ENCODE measurements at places on chromosomes 7 and 10.

- no peak for DNase-seq
Measured at GRCh38 chr10:123774132-123774742, 108.1 kb downstream of the GPR26 start.

- DNase-seq: no peak
Measured at GRCh38 chr7:158804335-158804734, 25.0 kb downstream of the ESYT2 start.

DNA sequence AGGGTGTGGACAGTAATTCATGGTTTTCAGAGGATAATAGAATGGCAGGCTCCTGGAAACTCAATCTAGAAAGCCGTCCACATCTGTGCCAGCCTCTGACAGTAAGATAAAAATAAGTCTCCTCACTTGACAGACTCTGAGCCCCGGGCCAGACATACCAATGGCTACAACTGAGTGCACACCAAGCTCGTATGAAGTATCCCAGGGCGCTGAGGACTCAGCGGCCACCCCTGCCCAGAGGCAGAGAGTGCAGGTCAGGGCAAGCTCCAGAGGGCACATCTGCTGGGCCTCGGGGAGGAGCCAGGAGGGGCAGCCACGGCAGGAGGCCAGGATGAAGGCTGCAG is 262.8 kb upstream of the TCERG1L start:
- no peak for DNase-seq

DNA sequence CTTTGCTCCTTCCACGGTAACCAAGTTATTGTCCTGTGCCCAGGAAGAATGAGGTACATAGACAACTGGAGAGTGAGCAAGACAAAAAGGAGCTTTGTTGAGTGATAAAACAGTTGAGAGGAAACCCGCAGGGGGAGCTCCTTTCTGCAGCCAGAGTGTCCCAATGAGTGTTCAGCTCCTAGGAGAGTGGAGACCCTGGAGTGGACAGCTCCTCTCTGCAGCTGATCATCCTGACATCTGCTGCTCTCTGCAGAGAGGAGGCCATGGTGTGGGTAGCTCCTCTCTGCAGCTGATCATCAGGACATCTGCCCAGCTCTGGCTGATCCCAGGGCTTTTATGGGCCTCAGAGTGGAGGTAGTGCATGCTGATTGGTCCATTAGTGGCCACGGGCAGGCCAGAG is 53.4 kb upstream of the PCDH15 start:
- no peak for DNase-seq

GRCh38 chr10:119030421-119031250 is 1.1 kb downstream of the NANOS1 start:
- DNase-seq: no peak

DNA sequence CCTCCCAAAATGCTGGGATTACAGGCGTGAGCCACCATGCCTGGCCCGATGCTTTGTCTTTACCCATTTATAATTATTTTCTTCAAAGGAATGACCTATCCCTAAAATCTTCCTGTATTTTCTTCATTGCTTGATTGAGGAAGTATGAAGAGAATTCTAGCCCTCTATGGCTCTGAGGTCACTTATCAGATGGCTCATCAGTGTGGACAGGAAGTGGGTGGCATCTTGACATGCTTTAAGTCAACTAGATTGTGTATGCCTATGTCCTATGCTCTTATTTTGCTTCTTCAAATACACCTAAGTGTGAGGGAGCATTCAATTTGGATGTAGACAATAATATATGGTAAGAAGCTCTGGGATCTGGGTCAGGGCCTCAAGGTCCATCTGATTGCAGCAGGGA is 1020.5 kb downstream of the LRMDA start:
- DNase-seq: no peak

- DNase-seq: peak; percentile 43
Measured at GRCh38 chr10:16867556-16867955, 50.3 kb upstream of the RSU1 start.

DNA sequence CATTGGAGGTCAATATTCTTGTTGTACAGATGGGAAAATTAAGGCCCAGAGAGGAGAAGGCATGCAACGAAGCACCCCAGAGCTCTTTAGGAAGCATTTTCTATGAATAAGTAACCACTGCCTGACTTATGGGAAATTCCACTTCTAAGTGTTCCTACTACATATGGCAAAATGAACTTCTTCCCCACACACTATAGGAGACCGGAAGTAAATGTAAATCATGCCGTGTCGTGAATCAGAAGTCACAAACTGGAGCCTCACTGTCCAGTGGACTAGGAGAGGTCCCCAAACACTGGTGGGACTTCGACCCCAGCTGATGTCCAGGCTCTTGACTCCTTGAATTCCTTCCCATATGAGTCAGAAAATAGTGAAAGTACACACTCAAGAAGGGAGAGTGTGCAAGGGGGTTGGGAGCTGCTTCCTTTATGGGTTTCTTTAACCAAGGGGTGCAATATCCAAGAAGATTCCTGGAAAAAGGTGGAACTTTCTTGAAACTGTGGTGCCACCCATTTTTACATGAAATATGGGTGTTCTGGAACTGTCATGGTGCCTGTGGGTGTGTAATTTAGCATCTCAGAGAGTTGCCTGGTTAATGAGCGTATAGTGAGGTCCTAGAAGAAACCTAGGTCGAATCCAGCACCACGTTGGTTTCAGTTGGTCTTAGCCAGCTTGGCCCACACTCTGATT is 6.7 kb downstream of the RASSF4 start:
- DNase-seq: no peak

GRCh38 chr7:47045207-47046051 is 536.5 kb downstream of the TNS3 start:
- no peak for DNase-seq

GRCh38 chr7:107384025-107384424 is 85.8 kb upstream of the GPR22 start:
- DNase-seq: no peak

GRCh38 chr7:150413640-150414081 is 34.5 kb downstream of the ZNF775 start:
- DNase-seq: no peak

DNA sequence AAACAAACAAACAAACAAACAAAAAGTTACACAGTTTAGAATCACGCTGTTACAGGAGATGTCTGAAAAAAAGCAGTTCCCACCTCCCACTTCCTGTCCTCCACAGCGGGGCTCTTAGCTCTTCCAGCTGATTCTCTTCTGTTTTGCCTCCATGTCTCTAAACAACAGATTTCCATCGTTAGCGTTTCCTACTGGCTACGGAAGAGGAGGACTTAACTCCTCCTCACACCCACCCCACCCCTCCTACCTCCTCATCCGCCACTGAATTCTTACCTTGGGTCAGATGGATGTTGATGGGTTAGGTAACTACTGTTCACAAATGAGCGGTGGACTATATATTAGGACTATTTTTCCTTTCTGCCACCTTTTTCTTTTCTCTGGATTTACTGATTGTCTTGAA is 36.8 kb upstream of the NUB1 start:
- DNase-seq: no peak

DNA sequence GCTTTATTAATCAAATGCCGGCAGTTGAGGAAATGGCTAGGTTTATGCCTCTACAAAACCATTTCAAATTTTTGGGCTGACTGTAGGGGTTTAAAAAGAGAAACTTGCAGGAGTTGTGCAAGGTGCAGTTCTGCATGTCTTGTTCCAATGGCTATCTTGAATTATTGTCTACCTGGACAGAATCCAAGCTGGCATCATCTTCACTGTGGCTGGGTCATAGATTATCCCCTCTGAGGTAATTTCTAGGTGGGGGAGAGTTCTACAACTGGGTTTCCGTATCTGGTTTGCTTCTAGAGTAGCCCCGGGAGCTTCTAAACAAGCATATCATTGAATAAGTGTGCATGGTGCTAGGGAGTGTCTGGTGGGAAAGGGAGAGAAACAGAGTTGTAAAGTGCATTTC is 16.9 kb downstream of the BET1 start:
- no peak for DNase-seq

- no peak for DNase-seq
Measured at GRCh38 chr7:88361357-88361756, 54.7 kb upstream of the STEAP4 start.

DNA sequence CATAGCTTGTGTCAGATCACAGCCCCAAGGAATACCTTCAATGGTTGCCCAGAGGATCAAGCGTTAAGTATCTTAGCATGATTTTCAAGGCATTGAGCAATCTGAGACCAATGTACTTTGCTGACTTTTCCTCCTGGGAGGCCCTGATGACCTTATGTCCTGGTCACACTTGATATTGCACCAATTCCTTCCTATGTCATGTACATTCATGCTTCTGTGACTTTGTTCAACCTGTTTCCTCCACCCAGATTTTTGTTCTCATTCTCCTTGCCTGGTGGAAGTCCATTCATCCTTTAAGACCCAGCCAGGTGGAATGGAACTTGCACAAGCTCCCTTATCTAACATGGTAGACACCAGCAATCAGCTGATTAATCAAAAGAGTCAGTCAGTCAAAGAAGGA is 160.8 kb downstream of the PFKFB3 start:
- no peak for DNase-seq

DNA sequence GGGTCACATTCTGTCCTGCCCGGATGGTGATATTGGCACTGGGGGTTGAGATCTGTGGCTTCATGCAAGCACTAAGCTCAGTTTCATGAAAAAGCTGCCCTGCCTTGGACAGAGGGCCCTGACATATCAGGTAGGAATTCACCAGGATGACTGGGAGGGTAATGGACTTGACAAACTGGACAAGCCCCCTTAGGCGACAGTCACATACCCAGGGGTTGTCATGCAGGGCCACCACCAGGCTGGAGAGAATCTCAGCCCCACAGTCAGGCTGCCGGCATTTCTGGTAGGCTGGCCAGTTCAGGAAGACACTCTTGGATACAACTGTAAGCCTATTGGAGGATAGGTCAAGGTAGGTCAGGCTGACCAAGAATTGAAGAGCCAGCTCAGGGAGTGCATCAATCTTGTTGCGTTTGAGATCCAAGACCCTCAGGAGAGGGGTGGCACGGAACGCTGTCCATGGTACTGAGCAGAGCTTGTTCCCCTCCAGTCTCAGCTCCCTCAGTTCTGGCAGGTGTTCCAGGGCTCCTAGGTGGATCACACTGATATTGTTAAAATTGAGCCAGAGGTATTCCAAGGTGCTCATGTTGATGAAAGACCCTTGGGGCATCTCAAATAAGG is 824 bp downstream of the LRIT2 start:
- DNase-seq: no peak

GRCh38 chr7:38222481-38223096 is 44.5 kb downstream of the STARD3NL start:
- DNase-seq: no peak
